T-helper 17 cell (primary cell): ENCODE measurements at places on chromosomes 13 and 19.

DNA sequence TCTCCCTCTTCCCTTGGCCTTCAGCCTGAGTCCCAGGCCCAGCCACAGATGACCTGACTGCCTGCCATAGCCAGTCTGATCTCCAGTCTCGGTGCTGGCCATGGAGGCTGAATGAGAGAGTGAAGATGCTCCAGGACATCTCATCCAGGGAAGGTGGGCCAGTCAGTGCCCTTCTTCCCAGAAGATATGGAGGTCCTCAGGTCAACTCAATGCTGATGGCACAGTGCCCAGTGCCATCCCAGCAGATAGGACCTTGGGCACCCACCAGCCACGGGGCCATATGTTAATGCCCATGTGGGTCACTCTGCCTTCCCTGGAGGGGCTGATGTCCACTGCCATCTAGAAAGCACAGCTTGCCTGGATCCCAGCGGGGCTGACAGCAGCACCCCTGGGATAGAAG is 7.2 kb downstream of the VSTM2B start:
- DNase-seq = no peak

GRCh38 chr13:109074853-109075252 is 445.4 kb downstream of the MYO16 start:
- no peak for DNase-seq

DNA sequence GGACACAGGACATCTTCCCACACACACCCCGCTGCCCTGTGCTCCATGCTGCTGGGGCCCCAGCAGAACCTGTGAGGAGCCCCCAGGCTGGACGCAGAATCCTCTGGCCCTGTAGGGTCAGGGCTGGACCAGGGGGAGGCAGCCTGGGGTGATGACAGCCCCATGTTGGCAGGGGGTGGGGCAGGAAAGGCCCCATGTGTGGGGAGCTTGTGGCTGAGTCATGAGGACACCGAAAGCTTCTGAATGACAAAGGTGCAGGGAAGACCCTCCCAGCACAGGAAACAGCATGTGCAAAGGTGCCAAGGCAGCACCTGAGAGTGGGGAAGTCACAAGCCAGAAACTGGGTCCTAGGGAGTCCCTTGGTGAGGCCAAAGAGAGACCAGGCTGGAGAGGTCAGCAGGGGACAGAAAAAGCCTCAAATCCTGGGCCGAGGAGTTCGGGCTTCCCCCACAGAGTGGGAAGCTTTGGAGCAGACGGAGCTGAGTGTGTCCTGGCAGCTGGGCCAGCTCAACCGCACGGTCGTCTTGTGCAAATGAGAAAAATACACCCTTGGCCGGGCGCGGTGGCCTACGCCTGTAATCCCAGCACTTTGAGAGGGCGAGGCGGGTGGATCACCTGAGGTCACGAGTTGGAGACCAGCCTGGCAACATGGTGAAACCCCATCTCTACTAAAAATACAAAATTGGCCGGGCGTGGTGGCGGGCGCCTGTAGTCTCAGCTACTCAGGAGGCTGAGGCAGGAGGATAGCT is 17.5 kb downstream of the ATP8B3 start:
- no peak for DNase-seq

DNA sequence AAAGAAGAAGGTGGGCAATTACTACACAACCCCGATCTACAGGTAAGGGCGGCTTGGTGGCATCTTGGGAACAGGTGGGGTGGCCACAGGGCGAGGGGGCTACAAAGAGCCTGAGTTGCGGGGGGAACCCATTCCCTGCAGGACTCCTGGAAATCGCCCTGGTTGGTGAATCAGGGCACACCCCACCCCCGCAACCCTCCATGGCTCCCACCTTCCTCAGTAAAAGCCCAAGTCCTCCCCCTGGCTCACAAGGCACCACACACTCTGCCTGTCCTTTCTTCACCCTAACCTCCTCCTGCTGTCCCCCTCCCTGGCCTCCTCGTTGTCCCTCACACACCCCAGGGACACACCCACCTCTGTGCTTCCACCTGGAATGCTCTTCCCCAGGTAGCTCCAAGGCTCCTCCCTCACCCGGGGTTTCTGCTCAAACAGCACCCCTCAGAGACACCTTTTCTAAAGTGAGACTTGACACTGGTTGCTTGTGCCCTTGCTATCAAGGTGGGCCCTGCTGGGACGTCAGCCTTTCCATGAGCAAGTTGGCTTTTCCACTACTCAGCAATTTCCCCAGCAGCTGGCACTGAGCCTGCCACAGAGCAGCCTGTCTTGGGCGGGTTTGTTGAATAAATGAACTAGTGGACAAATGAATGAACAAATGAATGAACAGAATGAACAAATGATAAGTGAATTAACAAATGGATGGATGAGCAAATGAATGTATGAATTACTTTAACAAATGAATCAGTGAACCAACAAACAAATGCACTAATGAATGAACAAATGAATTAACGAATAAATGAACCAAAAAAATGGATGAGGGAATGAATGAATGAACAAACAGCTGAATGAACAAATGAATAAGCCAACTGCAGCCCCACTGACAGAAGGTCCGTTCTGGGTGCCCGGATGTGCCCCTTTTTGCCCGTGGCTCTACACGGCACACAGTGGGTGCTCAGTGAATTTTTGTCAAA is 6.2 kb upstream of the MRI1 start:
- DNase-seq = no peak

- DNase-seq = no peak
Measured at GRCh38 chr13:98796191-98796590, 43.7 kb upstream of the SLC15A1 start.

GRCh38 chr13:42279080-42279479 is 7.1 kb downstream of the AKAP11 start:
- no peak for DNase-seq

DNA sequence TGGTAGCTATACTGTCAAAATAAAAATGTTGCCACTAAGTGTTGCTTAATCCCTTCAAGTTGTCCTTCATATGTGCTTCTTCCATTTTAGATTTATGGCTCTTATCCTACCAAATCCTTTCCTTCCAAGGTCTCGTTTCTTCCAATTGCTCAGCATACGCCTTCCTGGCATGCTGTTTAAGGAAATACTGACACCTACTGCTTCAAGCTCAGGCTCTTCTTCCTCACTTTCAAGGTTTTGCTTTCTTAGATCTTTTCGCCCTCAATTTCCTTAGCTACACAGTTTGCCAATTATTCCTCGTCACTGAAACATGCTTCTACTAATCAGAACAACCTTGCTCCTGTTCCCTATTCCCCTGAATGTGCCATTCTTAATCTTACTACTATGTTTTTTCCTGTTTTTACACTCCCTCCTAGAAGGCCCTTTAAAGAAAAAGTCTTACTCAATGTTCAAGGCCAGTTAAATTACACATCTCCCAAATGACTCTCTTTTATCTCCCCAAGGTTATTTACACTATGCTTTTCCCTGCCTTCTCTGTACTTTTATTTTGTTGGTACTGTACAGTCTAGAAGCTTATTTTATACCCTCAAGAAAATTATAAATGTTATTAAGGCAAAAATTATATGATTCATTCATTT is 343.1 kb downstream of the MZT1 start:
- no peak for DNase-seq
